GM23338 (cell line): ENCODE measurements at places on chromosomes 3 and 15. TPM values are rescaled to one million over a fixed set of nuclear protein-coding genes. Genes with fewer than 3 reads are reported as not detected.

The TRIM71 gene
- total RNA-seq, result 318 and 346 TPM in 2 replicates

The ANXA2 gene
- 202 and 203 TPM in 2 replicates for total RNA-seq

The SOX14 gene
- 0.23 TPM in 1 of 2 replicates, not detected in the other for total RNA-seq

The TF gene
- total RNA-seq, result 0.76 and 2.9 TPM in 2 replicates

The KNL1 gene
- total RNA-seq, result 43.2 and 46.2 TPM in 2 replicates

The CD200 gene
- 49.3 and 51.9 TPM in 2 replicates for total RNA-seq

The GASK1A gene
- 11.1 and 16.2 TPM in 2 replicates for total RNA-seq

DNA sequence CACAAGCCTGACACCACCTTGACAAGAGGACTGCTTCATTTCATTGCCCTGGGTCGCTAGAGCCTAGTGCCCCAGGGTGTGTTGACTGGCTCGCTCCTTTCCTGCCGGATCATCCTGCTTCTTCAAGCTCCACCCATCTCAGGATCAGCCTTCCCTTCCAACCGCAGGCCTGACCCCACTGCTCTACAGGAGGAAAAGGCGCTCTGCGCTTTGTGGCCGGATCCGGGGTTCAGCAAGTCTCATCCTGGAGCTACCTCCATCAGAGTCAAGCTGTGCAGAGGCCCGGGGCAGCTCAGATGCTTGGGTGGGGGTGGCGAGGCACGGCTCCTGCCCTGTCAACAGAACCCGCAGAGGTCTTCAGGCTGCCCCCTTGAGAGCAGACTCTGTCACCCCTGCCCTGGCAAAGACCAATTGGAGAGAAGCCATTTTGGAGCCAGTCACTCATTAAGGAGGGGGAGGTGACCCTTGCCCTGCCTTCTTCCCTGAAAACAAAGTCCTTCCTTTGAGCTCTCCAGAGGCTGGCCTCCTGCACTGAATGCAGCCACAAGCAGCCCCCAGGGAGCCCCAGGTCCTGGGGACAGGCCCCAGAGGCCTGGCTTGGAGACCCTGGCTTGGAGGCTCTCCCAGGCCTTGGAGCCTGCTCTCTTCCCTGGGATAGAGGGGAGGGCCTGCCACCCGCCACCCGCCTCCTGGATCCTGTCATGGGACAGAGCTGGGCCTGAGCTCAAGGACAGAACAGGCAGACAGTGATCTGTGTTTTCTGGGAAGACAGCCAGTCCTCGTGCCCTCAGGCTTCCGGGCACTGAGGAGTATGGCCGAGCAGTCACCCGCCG, 80.3 kb downstream of the CPN2 start:
- H3K4me3 ChIP-seq, result no peak overlapping the region
- peaks cover 10% of the 10 kb centered on the region; the same call in 1 of the 2 replicates for H3K4me1 ChIP-seq
- no peaks in the 10 kb centered on the region for H3K36me3 ChIP-seq
- H3K27ac ChIP-seq, result no peak overlapping the region

- H3K36me3 ChIP-seq, result no peaks in the 10 kb centered on the region
- DNase-seq, result no peak
- H3K4me1 ChIP-seq, result peaks cover 15% of the 10 kb centered on the region
- H3K27me3 ChIP-seq, result no peaks in the 10 kb centered on the region
These were observed 25.7 kb downstream of the PARP16 start for GRCh38 chr15:65260968-65261367.

- DNase-seq, result no peak
- no peaks in the 10 kb centered on the region; the same call in none of the 2 replicates for H3K4me1 ChIP-seq
- H3K27ac ChIP-seq, result no peak overlapping the region
- H3K36me3 ChIP-seq, result no peaks in the 10 kb centered on the region
- no peaks in the 10 kb centered on the region for H3K27me3 ChIP-seq
These were observed 13.0 kb downstream of the LRRFIP2 start for GRCh38 chr3:37161351-37161750.

- no peaks in the 10 kb centered on the region for H3K4me1 ChIP-seq
- H3K27me3 ChIP-seq, result no peaks in the 10 kb centered on the region
- no peak overlapping the region for H3K27ac ChIP-seq
- no peak for DNase-seq
These were observed 145.7 kb upstream of the NPHP3 start for GRCh38 chr3:132867956-132868355.

GRCh38 chr15:40825661-40826422, 2.7 kb downstream of the PPP1R14D start:
- no peaks in the 10 kb centered on the region for H3K27me3 ChIP-seq
- H3K36me3 ChIP-seq, result no peaks in the 10 kb centered on the region
- DNase-seq, result no peak
- H3K4me3 ChIP-seq, result no peak overlapping the region
- H3K4me1 ChIP-seq, result no peaks in the 10 kb centered on the region

GRCh38 chr3:106004137-106004681, 135.4 kb upstream of the CBLB start:
- H3K27ac ChIP-seq, result no peak overlapping the region
- DNase-seq, result no peak
- H3K36me3 ChIP-seq, result no peaks in the 10 kb centered on the region

- H3K27me3 ChIP-seq, result no peaks in the 10 kb centered on the region
- H3K36me3 ChIP-seq, result no peaks in the 10 kb centered on the region
- no peak overlapping the region for H3K4me3 ChIP-seq
- no peak overlapping the region for H3K27ac ChIP-seq
These were observed 36.5 kb downstream of the PPM1L start for GRCh38 chr3:160792540-160792939.

DNA sequence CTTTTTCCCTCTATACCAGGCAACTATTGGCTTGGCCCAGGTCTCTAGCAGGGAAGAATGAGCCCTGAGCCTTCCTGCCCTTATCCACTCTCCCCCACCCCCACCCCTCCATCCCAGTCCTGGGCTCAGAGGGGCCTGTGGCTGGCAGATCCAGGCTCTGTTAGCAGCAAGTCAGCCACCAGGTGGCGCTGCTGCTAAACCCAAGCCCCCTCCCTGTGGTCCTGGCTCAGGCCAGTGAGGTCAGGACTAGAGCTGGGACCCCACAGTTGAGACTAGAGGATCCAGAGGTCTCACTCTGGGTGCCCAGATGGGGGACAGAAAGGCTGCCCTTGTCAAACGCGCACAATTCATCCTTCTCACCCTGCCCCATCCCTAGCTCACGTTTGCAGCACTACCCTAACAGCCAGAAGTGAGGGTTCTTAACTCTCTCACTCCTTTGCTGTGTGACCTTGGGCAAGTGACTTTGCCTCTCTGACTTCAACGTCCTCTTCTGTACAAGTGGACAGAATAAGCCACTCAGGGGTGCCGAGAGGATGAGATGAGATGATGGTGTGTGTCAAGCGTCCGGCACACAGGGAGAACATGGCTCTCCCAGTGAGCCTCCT, 46.8 kb upstream of the SLC6A1 start:
- peak; percentile 90 for DNase-seq
- no peak overlapping the region for H3K27ac ChIP-seq
- no peak overlapping the region for H3K4me3 ChIP-seq
- no peaks in the 10 kb centered on the region for H3K4me1 ChIP-seq

GRCh38 chr15:48437178-48437577, 105.9 kb downstream of the DUT start:
- DNase-seq, result no peak
- peaks cover 15% of the 10 kb centered on the region for H3K4me1 ChIP-seq
- no peak overlapping the region for H3K4me3 ChIP-seq
- H3K36me3 ChIP-seq, result no peaks in the 10 kb centered on the region

- H3K27me3 ChIP-seq, result peaks cover 46% of the 10 kb centered on the region
- peak; percentile 78 for DNase-seq
- no peaks in the 10 kb centered on the region for H3K36me3 ChIP-seq
- H3K27ac ChIP-seq, result no peak overlapping the region
- H3K4me1 ChIP-seq, result peaks cover 9% of the 10 kb centered on the region; the same call in 1 of the 2 replicates
These were observed 655 bp downstream of the CYFIP1 start for GRCh38 chr15:22979238-22980188.

DNA sequence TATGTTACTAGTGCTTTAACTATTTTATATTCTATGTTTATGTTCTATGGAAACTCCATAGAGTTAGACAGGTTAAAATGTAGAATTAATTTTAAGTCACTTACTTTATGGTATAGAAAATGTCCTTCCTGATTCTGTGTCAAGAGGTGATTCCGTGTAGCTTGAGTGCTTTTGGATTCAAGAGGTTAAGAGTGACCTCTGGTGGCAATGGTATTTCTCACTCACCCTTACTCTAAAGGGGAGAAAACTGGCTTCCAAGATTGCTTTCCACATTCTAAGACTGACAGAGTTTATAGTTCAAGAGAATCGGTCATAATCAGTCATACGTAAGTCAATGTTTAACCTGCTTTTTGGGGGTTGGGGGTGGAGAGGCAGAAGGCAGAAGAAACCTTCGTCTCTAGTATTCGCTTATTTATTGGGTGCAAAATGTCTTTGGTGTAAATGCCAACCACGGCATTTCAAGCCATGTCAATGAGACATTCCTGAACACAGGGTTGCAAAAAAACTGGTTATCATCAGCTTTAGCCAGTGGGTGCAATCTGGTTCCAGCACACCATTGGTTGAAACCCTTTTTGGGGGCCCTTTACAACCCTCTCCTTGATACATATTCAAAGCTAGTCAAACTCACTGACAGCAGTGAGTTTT, 92.0 kb upstream of the VGLL3 start:
- DNase-seq, result peak; percentile 88
- H3K27ac ChIP-seq, result no peak overlapping the region
- no peak overlapping the region for H3K4me3 ChIP-seq
- H3K36me3 ChIP-seq, result no peaks in the 10 kb centered on the region
- H3K4me1 ChIP-seq, result no peaks in the 10 kb centered on the region

DNA sequence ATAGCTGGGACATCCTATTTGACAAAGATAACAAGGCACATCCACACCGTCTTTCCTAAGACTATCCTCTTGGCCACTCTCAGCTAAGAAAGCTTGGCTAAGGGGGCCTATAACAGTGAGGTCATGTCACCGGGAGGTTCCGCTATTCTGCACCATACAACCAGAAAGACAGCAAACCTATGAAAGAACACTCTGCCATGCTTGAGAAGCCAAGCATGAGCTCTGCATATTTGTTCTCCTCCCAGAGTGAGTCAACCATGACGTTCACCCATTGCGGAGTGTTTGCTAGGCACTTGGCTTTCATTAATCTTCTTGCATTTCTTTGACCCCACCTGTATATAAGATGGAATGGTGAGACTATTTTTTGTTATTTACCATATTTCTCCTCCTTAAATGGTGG, 141.2 kb downstream of the GMNC start:
- no peak overlapping the region for H3K4me3 ChIP-seq
- H3K27ac ChIP-seq, result no peak overlapping the region
- no peaks in the 10 kb centered on the region; the same call in 1 of the 2 replicates for H3K4me1 ChIP-seq
- no peaks in the 10 kb centered on the region for H3K36me3 ChIP-seq
- no peaks in the 10 kb centered on the region for H3K27me3 ChIP-seq

DNA sequence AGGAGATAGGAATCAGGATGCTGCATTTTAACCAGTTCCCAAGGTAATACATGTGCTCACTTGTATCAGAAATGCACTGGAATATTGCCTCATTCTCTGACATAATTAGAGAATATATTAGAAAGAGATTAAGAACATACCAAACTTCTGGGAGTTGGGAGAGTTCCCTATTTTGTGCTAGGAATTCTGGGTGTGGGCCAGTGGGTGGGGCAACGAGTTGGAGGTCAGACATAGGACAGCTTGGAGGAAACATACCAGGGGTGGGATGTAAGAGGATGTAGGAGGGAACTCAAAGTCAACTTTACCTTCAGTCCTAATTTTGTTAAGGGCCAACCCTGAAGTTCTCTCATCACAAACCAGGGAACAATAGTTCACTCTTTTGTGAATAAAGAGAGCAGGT, 83.6 kb downstream of the SLC7A14 start:
- H3K36me3 ChIP-seq, result no peaks in the 10 kb centered on the region
- DNase-seq, result no peak
- no peaks in the 10 kb centered on the region for H3K27me3 ChIP-seq
- H3K4me3 ChIP-seq, result no peak overlapping the region
- H3K4me1 ChIP-seq, result 0 out of 2 replicates have a peak, but pooled peaks cover 3% of the 10 kb centered on the region

GRCh38 chr15:21261965-21262850, 178.1 kb downstream of the POTEB3 start:
- no peak overlapping the region for H3K4me3 ChIP-seq
- no peak overlapping the region for H3K27ac ChIP-seq
- no peaks in the 10 kb centered on the region for H3K27me3 ChIP-seq

- no peak overlapping the region for H3K27ac ChIP-seq
- peaks cover 25% of the 10 kb centered on the region for H3K27me3 ChIP-seq
- peaks cover 11% of the 10 kb centered on the region for H3K4me1 ChIP-seq
- no peak overlapping the region for H3K4me3 ChIP-seq
- H3K36me3 ChIP-seq, result no peaks in the 10 kb centered on the region
- DNase-seq, result no peak
These were observed 3.5 kb downstream of the VIPR1 start for GRCh38 chr3:42505849-42506410.

GRCh38 chr3:50466177-50466576, 37.3 kb downstream of the CACNA2D2 start:
- H3K27me3 ChIP-seq, result no peaks in the 10 kb centered on the region
- no peaks in the 10 kb centered on the region for H3K4me1 ChIP-seq
- H3K27ac ChIP-seq, result no peak overlapping the region
- H3K4me3 ChIP-seq, result no peak overlapping the region
- H3K36me3 ChIP-seq, result no peaks in the 10 kb centered on the region
- no peak for DNase-seq

- H3K36me3 ChIP-seq, result no peaks in the 10 kb centered on the region
- H3K27ac ChIP-seq, result no peak overlapping the region
- no peaks in the 10 kb centered on the region for H3K4me1 ChIP-seq
- H3K27me3 ChIP-seq, result no peaks in the 10 kb centered on the region
- no peak for DNase-seq
These were observed 261.3 kb downstream of the RPLP1 start for GRCh38 chr15:69713726-69714559.

DNA sequence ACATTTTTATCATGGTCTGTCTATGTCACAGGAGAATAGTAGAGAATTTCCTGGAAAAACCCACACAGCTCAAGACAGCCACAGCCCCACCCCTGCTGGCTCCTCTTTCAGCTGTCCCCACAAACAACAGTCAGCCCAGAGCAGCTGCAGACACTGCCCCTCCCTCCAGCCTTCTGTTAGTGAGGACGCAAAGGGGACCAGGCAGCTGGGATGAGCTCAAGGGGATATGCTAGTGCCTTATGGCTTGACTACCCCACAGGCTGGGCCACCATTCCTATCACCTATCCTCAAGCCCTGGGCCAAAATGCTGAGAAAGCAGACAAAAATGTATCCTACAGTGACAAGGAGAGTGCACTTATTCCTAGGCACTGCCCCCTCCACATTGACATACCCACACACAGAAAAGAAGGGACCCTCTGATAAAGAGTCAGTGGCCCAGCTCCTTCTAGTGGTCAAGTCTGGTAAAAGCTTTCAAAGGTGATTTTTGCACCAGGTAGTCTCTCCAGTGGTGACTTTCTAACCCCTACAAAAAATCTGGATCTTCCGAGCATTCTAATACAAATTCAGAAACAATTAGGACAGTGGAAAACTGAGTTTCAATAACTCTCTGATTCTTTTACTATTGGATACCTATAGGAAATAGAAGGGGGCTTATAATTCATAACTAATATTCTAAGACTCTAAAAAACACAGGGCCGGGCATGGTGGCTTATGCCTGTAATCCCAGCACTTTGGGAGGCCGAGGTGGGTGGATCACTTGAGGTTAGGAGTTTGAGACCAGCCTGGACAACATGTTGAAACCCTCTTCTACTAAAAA, 3.0 kb upstream of the MAP1A start:
- H3K36me3 ChIP-seq, result no peaks in the 10 kb centered on the region
- H3K27ac ChIP-seq, result no peak overlapping the region
- peak; percentile 87 for DNase-seq
- H3K4me1 ChIP-seq, result peaks cover 36% of the 10 kb centered on the region
- no peak overlapping the region for H3K4me3 ChIP-seq
- peaks cover 66% of the 10 kb centered on the region for H3K27me3 ChIP-seq

GRCh38 chr15:52144656-52145178, 32.1 kb upstream of the BCL2L10 start:
- no peaks in the 10 kb centered on the region for H3K27me3 ChIP-seq
- peaks cover 18% of the 10 kb centered on the region for H3K36me3 ChIP-seq
- no peak overlapping the region for H3K27ac ChIP-seq
- no peaks in the 10 kb centered on the region for H3K4me1 ChIP-seq
- no peak overlapping the region for H3K4me3 ChIP-seq
- no peak for DNase-seq
